ENCODE measurements at places on chromosomes 16 and 17.

- no peak for DNase-seq
Measured at GRCh38 chr17:4544951-4545216, 10.3 kb downstream of the MYBBP1A start.

- no peak for DNase-seq
Measured at GRCh38 chr16:10339777-10340732, 45.8 kb upstream of the ATF7IP2 start.

DNA sequence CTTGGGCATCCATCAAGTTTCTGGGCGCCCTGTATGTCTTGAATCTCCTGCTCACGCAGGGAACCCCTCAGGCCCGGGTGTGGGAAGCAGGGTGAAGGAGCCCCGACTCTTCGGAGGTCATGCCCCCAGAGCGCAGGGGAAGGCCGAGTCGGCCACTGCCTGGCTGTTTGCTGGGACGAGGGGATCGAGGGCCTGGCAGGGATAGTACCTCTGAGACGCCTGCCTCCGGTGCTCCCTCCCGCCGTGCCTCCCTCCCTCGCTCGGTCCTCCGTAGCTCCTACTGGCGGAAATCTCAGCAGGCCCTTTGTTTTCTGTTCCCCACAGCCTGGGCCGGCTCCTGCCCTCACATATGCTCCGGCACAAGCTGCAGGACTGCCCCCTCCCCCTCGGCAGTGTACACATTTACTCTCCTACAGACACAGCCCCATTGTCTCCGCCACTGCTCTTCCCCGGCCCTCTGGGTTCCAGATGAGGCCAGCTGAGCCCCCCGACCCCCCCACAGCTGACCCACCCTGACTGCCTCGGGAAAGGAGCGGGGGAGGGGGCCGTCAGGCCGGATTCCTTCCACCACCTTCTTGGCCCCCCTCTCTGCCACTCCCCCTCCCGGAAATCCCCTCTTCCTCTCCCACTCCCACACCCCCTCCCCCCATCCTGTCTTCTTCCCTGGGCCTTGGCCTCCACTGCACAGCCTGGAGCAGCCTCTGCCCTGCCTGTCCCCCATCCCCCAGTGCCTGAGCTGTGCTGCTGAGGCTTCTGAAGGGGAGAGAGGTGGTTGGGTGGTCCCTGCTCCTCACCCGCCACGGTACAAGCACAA, 1.4 kb downstream of the TRAF4 start:
- peak; percentile 55 for DNase-seq

DNA sequence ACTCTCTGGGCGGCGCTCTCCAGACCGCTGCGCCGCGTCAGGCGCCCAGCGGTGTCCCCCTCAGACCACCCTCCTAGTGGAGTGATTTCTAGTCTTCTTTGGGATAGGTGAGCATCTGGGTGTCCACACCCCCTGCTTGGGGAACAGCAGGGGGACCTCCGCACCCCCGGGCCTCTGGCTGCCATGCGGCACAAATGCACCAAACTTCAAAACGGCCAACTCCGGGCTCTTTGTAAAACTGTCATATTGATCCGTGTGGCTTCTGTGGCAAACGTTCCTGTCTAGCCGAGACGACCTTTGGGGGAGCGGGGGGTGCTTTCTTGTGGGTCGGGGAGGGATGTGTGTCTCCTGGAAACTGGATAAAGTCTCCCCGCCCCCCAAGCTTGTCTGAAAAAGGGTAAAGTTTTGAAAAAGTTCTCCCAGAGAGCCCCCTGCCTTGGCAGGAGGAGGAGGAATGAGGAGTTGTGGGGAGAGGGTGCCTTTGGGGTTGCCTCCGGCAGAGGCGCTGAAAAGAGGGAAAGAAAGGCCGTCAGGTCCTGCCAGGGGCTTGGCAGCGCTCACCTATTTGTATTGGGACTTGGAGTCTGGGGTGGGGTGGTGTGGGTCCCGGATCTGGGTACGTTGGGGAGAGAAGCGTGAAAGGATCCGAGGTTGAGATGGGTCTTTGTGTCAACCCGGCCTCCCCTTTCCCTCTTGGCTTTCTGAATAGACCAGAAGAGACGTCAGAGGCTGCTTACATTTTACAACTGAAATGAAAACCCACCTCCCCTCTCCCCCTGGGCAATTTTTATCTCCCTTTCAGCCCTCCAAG, 2.2 kb upstream of the CHD3 start:
- DNase-seq, result peak; percentile 8

- DNase-seq, result no peak
Measured at GRCh38 chr17:39231591-39232551, 6.1 kb upstream of the STAC2 start.

DNA sequence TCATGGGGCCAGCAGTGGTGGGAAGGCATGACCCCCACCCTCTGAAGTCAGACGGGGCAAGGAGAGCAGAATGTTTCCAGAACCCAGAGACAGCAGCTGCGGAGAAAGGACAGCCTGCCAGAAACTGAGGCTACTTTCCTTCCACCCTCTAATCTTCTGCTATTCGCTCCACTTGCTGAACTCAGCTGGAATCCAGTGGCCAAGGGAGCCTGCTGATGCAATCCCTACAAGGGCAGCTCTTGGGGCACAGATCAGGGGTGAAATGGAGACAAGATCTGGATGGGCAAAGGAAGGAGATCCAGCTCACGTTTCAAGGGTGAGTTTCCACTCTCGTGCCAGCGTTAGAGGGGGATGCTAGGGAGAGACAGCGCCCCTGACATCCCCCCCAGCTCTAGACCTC, 479.1 kb downstream of the SLC39A11 start:
- DNase-seq, result no peak

- no peak for DNase-seq
Measured at GRCh38 chr16:85171004-85171758, 58.9 kb upstream of the CIBAR2 start.

DNA sequence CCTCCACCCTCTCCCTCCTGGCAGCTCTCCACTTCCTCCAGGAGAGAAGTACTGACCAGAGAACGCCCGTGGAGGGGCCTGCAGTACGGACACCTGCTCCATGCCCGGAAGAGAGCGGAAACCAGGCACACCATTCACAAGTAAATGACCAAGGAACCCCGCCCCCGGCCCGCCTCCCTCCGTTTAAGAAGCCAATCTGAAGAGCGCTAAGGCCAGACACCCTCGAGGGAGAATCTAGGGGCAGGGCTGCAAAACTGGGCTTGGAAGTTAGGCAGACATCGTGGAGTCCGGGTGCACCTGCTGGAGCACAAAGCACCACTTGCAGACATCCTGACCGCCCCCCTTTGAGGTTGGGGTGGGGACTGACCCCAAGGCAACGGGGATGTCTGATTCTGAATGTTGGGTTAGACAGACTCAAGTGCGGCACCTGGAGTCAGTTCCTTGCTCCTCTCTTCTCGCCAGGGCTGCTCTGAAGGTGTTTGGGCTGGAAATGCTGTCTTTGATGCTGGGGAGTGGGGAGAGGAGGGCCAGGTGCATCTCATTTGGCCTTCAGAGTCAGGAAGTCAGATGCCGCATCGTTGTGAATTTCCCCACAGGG, 964 bp upstream of the FAAP100 start:
- DNase-seq, result peak; percentile 83

DNA sequence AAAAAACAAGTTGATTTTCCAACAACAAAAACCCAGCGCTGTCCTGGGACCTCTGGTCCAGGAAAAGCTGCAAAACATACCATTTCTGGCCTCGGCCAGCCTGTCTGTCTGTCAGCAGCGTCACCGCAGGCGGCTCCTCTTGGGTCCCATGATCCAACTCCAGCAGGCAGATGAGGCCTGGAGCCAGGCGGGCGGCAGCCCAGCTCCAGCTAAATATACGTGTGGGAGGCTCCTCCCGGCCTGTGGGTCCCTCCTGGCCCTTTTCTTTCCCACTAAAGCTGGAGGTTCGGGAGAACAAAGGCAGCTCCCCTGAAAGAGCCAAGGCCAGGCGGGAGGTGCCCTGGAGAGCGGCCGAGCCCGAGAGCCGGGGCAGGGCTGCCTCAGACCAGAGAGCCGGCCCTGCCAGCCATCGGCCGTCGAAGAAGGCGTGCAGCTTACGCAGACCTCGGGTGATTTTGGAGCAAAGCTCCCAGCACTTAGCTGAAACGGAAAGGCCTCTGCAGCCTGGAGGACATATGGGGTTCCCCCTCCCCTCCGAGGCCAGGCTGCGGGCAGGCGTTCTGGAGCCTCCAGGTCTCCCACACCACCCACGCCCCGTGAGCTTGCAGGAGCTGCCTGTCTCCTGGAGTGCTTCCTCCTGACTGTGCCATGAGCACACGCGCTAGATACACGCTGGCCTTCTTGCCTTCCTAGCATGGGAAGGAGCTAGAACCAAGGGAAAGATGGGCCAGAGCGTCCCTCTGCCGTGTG, 19.9 kb upstream of the JPH3 start:
- no peak for DNase-seq

DNA sequence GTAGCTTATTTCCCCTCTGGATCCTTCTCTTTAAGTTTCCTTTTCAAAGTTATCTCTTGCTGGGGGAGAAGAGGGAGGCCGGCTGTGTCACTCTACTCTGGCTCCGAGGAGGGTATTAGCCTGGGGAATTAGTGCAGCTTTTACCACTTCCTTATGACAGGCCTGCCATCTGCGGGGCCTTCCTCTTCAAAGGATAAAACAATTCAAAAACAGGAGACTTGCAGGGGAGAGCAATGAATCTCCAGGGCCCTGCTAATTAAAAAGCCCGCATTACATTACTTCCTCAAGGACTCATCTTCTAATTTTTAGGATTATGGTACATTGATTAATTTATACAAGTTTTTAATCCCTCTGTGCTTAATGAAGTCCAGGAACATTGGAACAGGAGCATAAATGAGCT, 190.9 kb upstream of the CDH5 start:
- no peak for DNase-seq

GRCh38 chr17:2215616-2216364, 87.8 kb downstream of the SMG6 start:
- no peak for DNase-seq

- no peak for DNase-seq
Measured at GRCh38 chr17:59840329-59841090, 52.2 kb downstream of the TUBD1 start.

GRCh38 chr17:66296289-66296725, 6.1 kb upstream of the PRKCA start:
- no peak for DNase-seq

- DNase-seq, result no peak
Measured at GRCh38 chr17:73835605-73836004, 191.4 kb upstream of the SDK2 start.

DNA sequence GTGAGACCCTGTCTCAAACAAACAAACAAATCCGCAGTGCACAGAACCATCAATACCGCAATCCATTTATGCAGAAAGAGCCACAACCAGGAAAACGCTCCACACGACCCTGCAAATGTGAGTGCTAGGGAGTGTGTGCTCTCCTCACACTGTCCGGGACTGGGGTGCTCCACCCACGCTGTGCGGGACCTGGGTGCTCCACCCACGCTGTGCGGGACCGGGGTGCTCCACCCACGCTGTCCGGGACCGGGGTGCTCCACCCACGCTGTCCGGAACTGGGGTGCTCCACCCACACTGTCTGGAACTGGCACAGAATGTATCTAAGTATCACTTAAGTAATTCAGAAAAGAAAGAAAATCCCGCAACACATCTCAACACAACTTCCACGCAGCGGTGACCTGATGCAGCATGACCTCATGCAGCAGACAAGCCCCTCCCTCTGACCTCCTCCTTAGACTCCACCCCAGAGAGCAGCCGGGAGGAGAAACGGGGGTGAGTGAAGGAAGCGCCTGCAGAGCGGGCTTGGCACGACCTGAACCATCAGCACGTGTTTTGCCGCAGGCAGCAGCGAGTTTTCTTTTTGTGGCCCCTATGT, 38.5 kb downstream of the ZNF276 start:
- no peak for DNase-seq

DNA sequence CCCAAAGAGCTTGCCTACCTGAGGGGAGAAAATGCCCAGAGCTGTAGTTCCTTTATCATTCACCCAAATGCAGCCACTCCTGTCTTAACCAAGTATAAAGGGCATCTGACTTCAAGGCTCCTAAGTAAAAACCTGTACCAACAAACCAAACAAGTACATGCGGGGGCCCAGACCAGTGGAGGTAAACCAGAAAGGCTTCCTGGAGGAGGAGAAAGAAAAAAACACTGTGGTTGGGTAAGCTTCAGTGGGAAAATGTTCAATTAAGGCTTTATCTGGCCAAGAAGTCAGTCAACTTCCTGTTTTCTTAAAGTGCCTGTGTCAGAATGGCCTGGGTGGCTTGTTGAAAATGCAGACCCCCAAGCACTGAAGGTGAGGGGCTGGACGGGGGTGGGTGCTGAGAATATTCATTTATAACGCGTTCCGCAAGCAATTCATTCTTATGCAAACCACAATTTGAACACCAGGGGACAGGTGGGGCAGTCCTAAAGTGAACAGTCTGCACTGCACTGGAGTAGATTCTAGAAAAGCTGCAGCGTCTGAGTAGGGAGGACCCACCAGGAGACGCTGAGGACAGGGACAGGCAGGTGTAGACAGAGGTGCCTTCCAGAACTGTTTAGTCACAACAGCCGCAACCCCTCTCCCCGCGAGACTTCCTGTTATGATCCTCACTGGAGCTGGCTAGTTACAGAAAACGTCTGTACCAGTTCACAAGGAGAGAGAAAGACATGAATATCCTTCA, 467.1 kb downstream of the SOX9 start:
- no peak for DNase-seq

DNA sequence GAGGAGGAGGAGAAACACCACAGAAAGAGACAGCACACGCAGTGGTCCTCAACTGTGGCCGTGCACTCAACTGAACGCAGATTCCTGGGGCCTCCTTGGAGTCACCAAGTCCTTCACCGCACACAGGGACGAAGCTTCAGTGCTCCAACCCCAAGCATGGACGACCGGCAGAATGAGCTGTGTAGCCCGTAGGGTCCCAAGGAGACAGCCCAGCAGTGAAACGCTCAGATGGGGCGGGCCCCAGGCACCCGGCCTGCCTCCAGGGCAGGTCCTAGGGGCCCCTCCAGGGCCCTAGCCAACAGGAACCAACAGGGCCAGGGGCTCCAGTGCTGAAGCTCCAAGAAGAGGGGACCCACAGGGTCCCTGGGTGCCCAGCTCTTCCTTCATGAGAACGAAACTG, 13.2 kb downstream of the RAB40B start:
- DNase-seq, result no peak

All from DMS 273 treated with DMSO at 0.1 percent for 48 hours (cell line).